GM12878 (cell line): ENCODE measurements at places on chromosomes 11 and 22. TPM values are rescaled to one million over a fixed set of nuclear protein-coding genes. Genes with fewer than 3 reads are reported as not detected.
A peak's percentile ranks its signal among the peaks of the same experiment; 100 is the strongest.

Gene DSCAML1
- total RNA-seq, result 0.13 TPM in 2 replicates

Gene TBX1
- total RNA-seq, result not detected in 2 replicates

Gene PARVA
- 0.21 and 0.44 TPM in 2 replicates for total RNA-seq

Gene ANO1
- total RNA-seq, result 0.13 and 0.38 TPM in 2 replicates

Gene POU2AF2
- total RNA-seq, result not detected in 2 replicates

GRCh38 chr22:33923660-33924246 is 3.5 kb upstream of the LARGE1 start:
- H3K4me3 ChIP-seq, result no peak overlapping the region
- H3K4me1 ChIP-seq, result no peaks in the 10 kb centered on the region
- no peaks in the 10 kb centered on the region; the same call in 1 of the 2 replicates for H3K27me3 ChIP-seq
- no peak for DNase-seq
- H3K27ac ChIP-seq, result no peak overlapping the region

DNA sequence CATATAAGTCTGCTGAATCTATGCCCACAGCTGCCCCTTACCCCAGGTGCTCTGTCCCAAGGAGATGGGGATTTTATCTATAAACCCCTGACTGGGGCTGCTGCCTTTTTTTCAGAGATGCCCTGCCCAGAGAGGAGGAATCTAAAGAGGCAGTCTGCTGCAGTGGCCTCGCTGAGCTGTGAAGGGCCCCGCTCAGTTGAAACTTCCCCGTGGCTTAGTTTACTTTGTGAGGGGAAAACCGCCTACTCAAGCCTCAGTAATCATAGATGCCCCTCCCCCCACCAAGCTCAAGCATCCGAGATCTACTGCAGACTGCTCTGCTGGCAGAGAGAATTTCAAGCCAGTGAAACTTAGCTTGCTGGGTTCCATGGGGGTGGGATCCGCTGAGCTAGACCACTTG is 7.4 kb upstream of the SCGB1D4 start:
- H3K4me3 ChIP-seq, result no peak overlapping the region
- no peaks in the 10 kb centered on the region for H3K4me1 ChIP-seq
- DNase-seq, result no peak
- no peaks in the 10 kb centered on the region for H3K36me3 ChIP-seq

DNA sequence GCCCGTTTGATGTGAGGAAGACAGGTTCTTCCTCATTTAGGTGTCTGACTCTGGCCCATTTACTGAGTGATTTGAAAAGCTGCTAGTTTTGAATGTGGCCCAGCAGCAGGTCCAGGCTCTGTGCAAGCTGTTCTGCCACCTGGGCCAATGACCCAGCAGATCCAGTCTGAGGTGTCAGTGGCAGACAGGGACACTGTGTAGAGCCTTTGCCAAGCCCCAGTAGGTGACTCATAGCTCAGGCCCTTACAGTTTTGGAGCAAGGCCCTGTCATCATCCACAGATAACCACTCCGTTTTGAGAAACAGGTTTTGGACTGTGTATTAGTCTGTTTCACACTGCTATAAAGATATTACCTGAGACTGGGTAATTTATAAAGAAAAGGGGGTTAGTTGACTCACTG is 23.9 kb downstream of the TSPAN32 start:
- H3K36me3 ChIP-seq, result no peaks in the 10 kb centered on the region
- H3K4me3 ChIP-seq, result no peak overlapping the region
- H3K4me1 ChIP-seq, result no peaks in the 10 kb centered on the region
- H3K27ac ChIP-seq, result no peak overlapping the region
- no peaks in the 10 kb centered on the region for H3K27me3 ChIP-seq

DNA sequence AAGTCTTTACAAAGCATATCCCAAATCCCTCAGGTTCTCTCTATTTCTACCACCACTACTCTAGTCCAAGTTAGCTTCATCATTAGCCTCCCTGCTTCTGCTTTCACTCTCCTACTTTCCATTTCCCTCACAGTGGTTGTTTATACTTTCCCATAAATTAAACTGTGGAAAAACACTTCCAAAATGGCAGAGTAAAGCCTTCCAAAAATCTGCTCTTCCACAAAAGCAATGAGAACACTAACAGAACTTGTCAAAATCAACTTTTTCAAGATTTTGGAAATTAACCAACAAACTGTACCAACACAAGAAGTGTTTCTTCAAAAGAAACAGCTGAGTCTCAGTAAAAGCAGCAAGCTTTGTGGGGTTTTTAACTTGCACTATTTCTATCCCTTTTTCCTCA is 71.8 kb downstream of the TTC28 start:
- no peak overlapping the region for H3K4me3 ChIP-seq
- no peaks in the 10 kb centered on the region for H3K4me1 ChIP-seq
- H3K27me3 ChIP-seq, result no peaks in the 10 kb centered on the region; the same call in 1 of the 2 replicates
- no peak for DNase-seq
- H3K27ac ChIP-seq, result no peak overlapping the region

GRCh38 chr11:34819740-34820482 is 96.3 kb downstream of the APIP start:
- H3K4me3 ChIP-seq, result no peak overlapping the region
- no peak overlapping the region for H3K27ac ChIP-seq
- DNase-seq, result no peak
- no peaks in the 10 kb centered on the region; the same call in 1 of the 2 replicates for H3K27me3 ChIP-seq
- H3K36me3 ChIP-seq, result no peaks in the 10 kb centered on the region

- no peak overlapping the region for H3K27ac ChIP-seq
- H3K36me3 ChIP-seq, result peaks cover 3% of the 10 kb centered on the region; the same call in 1 of the 2 replicates
- DNase-seq, result no peak
- H3K27me3 ChIP-seq, result no peaks in the 10 kb centered on the region
- H3K4me3 ChIP-seq, result no peak overlapping the region
- H3K4me1 ChIP-seq, result peaks cover 8% of the 10 kb centered on the region
Observed at GRCh38 chr11:117175781-117176180, 2.8 kb upstream of the SIDT2 start.

- no peak overlapping the region for H3K27ac ChIP-seq
- H3K27me3 ChIP-seq, result no peaks in the 10 kb centered on the region
- no peak overlapping the region for H3K4me3 ChIP-seq
- no peaks in the 10 kb centered on the region for H3K36me3 ChIP-seq
- H3K4me1 ChIP-seq, result no peaks in the 10 kb centered on the region
Observed at GRCh38 chr22:35995348-35995747, 33.3 kb downstream of the RBFOX2 start.

DNA sequence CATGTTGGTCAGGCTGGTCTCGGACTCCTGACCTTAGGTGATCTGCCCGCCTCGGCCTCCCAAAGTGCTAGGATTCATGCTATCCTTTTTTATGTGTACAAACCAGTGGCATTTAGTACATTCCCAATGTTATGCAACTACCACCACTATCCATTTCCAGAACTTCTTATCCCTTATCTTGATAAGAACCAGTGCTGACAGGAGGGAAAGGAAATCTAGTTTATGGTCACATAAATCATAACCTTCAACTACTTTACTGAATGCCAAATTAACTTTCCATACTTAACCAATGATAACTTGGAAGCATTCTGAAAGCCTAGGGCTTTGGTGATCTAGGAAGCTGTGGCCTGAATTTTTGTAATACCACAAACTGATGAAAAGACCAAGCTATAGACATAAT is 170.4 kb downstream of the SWAP70 start:
- H3K27me3 ChIP-seq, result no peaks in the 10 kb centered on the region
- no peak for DNase-seq
- H3K27ac ChIP-seq, result no peak overlapping the region
- no peaks in the 10 kb centered on the region for H3K36me3 ChIP-seq
- H3K4me3 ChIP-seq, result no peak overlapping the region

DNA sequence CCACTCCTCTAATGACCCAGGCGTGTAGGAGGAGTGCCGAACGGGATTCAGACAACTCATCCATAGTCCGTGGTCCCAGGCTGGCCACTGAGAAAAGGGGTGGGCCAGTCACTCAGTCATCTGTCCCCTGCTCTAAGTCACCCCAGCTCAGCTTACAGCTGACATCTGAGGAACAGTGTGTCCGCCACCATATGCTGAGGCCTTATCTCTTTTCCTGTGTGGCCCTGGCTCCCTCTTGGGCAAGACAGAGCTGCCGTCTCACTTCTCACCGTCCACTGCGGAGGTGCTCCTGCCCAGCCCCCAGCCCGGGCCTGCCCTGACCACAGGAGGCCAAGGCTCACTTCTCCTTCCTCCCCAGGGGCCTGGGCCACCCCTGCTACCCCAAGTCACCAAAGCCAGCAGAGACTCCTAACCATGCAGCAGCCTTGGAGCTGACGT is 6.8 kb downstream of the CCDC86 start:
- H3K4me1 ChIP-seq, result no peaks in the 10 kb centered on the region
- no peak for DNase-seq
- H3K27me3 ChIP-seq, result no peaks in the 10 kb centered on the region
- no peak overlapping the region for H3K27ac ChIP-seq
- H3K36me3 ChIP-seq, result peaks cover 8% of the 10 kb centered on the region

DNA sequence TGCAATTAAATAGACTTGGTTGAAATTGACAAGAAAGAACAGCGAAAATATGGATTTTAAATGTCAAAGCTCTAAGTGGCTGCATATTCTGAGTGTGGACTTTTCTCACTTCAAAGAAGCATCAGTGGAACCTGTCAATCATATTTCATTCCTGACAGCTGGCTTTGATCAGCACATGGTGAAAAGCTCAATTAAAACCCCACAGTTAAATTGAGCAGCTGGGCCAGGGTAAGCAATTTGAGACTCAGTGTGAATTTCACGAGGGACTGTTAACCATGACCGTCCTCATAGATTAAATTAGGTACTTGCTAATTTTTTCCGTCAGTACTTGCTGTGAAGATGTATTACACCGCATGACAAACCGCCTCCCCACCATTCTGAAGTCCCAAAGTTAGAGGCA is 11.0 kb upstream of the OR10D3 start:
- H3K27me3 ChIP-seq, result no peaks in the 10 kb centered on the region
- H3K4me1 ChIP-seq, result no peaks in the 10 kb centered on the region
- H3K4me3 ChIP-seq, result no peak overlapping the region
- DNase-seq, result no peak
- H3K27ac ChIP-seq, result no peak overlapping the region

DNA sequence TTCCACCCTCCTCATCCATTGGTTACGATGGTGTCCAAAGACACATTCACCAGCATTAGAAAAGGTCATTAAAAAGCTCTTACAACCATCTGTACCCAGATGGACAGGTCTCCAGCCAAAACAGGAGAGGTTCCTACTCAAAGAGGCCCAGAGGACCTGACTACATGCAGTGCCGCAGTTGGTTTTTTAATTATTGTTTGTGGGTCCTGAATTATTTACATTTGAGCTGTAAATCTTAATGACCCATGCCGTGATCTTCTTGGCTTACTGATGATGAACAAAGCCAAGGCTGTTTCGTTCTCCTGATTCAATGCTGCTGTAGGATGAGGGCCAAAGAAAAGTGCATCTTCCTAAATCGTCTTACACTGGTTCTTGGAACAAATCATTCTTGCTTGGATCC is 83.7 kb downstream of the CADM1 start:
- no peak for DNase-seq
- no peaks in the 10 kb centered on the region for H3K4me1 ChIP-seq
- no peaks in the 10 kb centered on the region for H3K27me3 ChIP-seq
- H3K36me3 ChIP-seq, result no peaks in the 10 kb centered on the region
- no peak overlapping the region for H3K27ac ChIP-seq

DNA sequence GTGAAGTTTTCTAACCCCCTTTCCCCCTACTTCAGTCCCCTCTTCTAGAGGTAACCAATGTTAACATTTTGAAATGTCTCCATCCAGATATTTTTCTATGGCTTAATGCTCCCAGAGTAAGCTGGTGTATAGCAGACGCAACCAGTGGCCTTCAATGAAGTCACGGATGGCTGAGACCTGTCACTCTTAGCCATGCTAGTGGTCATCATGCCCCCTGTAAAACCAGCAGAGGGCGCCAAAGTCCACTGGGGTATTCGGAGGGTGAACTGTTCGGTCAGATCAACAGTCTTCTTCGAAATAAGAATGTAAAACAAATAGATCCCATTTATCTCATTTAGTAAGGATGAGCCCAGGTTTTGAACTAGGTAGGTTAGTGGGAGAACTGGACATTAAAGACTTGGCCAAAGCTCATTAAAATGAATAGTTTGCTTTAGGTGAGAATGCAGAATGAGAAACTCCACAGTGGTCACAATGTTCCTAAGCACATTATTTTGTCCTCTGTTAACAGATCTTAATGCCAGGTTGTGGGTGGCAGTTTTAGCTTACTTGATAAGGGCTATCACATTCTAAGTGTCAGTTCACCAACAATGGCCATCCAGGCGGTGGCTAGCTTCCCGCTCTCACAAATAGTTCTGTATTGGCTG is 8.6 kb upstream of the MMP8 start:
- H3K4me1 ChIP-seq, result no peaks in the 10 kb centered on the region
- no peaks in the 10 kb centered on the region for H3K36me3 ChIP-seq
- no peak overlapping the region for H3K27ac ChIP-seq
- H3K27me3 ChIP-seq, result no peaks in the 10 kb centered on the region

DNA sequence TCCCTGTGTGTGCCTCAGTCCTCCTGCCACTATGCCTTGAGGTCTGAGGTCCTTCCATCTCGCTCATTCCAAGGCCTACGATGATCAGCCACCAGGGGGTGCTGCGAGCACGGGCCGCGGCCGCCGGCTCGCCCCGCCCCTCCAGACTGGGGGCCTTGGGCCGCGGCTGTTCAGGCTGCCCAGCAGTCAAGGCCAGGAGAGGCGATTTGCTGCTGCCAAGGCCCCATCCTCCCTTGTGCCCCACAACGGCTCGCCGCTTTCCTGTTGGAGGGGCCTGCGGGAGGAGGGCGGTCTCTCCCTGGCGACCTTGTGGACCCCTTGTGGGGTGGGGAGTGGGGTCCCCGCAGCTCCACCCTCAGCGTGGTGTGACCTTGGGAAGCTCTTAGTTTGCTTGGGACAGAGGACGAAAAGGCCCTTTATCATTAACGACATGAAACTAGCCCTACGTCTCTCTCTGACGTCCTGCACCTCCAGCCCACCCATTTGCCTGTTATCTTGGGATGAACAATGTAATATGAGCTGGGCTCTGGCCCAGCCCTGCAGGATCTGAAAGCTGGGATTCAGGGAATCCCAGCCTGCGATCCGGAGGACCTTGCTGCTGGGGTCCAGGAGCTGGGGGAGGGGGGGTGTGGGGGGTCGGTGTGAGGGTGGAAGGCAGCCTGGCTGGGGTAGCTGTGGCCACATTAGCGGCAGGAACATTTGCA is 5.3 kb upstream of the GALR3 start:
- H3K27me3 ChIP-seq, result peaks cover 2% of the 10 kb centered on the region; the same call in 1 of the 2 replicates
- H3K4me3 ChIP-seq, result peak overlapping the region; percentile 37; the same call in 1 of the 2 replicates
- H3K4me1 ChIP-seq, result peaks cover 10% of the 10 kb centered on the region
- no peak for DNase-seq

DNA sequence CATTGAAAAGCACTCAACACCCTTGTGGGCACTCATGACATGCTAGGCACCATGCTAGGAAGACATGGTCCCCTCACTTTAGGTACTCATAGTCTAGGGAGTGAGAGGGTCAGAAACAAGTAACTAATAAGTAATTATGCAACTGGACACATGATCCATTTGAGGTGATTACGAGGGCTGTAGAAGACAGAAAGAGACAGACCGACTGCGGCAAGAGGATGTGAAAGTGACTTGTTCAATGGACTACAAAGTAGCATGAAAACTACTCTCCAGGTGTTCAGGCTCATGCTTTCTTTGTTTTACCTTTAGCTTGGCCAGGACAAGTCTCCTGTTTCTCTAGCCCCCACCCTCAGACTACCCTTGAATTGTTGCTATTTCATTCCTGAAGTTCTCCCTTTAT is 310.8 kb upstream of the SORL1-AS1 start:
- peak; percentile 19 for DNase-seq
- H3K36me3 ChIP-seq, result no peaks in the 10 kb centered on the region
- H3K4me3 ChIP-seq, result no peak overlapping the region
- peaks cover 26% of the 10 kb centered on the region for H3K4me1 ChIP-seq
